ENCODE measurements at places on chromosomes 7 and 10. TPM values are rescaled to one million over a fixed set of nuclear protein-coding genes. Genes with fewer than 3 reads are reported as not detected.

Gene TEX36
- not detected for polyA plus RNA-seq

Gene COMTD1
- polyA plus RNA-seq = 42.1 TPM

Gene ANXA8L1
- 0.29 TPM for polyA plus RNA-seq

Gene ZCCHC24
- 0.05 TPM for polyA plus RNA-seq

Gene TEX47
- polyA plus RNA-seq = not detected

Gene IGFBP1
- polyA plus RNA-seq = not detected

Gene SFTPD
- polyA plus RNA-seq = not detected

Gene DCLRE1C
- 34.7 TPM for polyA plus RNA-seq

Gene GRM3
- polyA plus RNA-seq = 0.08 TPM

Gene DDX21
- 45.8 TPM for polyA plus RNA-seq

DNA sequence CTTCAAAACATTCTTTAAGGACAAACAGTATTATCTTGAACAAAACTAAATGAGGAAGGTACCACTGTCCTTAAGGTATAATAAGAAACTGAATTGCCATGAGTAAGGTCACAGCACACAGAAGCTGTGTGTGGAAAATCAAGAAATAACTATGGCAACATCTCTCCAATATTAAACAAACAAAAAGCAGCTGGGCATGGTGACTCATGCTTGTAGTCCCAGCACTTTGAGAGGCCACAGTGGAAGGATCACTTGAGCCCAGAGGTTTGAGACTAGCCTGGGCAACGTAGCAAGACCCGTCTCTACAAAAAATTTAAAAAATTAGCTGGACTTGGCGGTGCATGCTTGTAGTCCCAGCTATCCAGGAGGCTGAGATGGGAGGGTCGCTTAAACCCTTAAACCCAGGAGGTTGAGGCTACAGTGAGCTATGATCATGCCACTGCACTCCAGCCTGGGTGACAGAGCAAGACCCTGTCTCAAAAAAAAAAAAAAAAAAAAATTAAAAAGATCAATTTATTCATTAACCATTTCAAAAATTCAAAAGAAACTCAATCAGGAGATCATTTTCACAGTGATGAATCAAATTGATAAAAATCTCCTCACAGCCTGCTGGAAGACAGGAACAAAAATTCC is 195.4 kb downstream of the SKIDA1 start:
- no peak overlapping the region for H3K27ac ChIP-seq
- no peak overlapping the region for H3K4me3 ChIP-seq
- no peaks in the 10 kb centered on the region for H3K4me1 ChIP-seq
- no peaks in the 10 kb centered on the region for H3K27me3 ChIP-seq
- DNase-seq = no peak

DNA sequence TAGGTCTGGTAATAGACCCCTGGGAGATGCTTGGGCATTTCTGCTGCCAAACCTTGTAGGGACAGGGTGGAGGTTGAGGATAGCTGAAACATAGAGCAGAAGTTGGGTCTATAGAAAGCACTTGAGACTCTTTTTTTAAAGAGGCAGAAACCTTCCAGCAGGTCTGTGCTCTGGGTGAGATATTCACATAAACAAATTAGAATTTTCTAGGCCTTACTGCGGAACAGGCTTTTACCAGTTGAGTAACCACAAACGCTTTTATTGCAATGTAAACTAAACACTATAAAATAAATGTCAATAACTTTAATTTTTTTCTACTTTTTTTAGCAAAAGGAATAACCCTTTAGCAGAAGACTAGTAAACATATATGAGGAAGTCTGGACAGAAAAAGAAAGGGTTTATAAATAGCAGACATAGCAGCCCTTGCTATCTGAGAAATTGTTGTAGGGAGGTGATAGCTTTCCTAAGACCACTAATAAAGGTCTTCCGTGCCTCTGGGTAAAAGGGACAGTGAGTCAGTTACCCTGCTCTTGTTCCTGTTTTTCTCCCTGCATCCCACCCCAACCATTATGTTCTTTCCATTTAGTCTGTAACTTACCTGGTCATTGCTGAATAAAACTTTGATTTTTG is 38.7 kb downstream of the CACNB2 start:
- no peaks in the 10 kb centered on the region for H3K27me3 ChIP-seq
- DNase-seq = no peak
- H3K4me1 ChIP-seq = no peaks in the 10 kb centered on the region
- H3K4me3 ChIP-seq = no peak overlapping the region
- H3K27ac ChIP-seq = no peak overlapping the region

GRCh38 chr7:148914208-148914777 is 30.2 kb upstream of the EZH2 start:
- DNase-seq = no peak
- H3K27ac ChIP-seq = no peak overlapping the region
- peaks cover 4% of the 10 kb centered on the region for H3K27me3 ChIP-seq

DNA sequence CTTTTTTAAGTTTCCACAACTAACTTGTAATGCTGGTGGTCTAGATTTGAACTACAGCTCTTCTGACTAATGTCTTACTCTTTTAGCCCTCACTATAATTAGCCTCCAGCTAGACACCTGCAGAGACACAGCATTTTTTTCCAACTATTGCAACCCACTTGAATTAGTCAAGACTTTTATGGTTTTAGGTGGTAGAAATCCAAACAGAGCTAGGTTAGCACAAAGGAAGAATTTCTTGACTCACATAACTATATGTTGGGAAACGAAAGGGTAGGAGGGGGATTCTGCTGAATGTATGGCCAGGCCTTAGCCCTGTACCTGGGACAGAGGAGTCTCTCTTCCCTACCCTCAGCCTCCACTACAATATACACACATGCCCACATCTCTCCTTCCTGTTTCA is 586.1 kb downstream of the INHBA start:
- no peaks in the 10 kb centered on the region for H3K27me3 ChIP-seq
- H3K4me1 ChIP-seq = no peaks in the 10 kb centered on the region
- H3K36me3 ChIP-seq = no peaks in the 10 kb centered on the region
- H3K27ac ChIP-seq = no peak overlapping the region
- no peak overlapping the region for H3K4me3 ChIP-seq
- no peak for DNase-seq

- no peaks in the 10 kb centered on the region for H3K27me3 ChIP-seq
- H3K27ac ChIP-seq = no peak overlapping the region
- H3K4me3 ChIP-seq = no peak overlapping the region
- DNase-seq = no peak
These were observed 15.2 kb upstream of the EGR2 start for GRCh38 chr10:62831346-62831745.

DNA sequence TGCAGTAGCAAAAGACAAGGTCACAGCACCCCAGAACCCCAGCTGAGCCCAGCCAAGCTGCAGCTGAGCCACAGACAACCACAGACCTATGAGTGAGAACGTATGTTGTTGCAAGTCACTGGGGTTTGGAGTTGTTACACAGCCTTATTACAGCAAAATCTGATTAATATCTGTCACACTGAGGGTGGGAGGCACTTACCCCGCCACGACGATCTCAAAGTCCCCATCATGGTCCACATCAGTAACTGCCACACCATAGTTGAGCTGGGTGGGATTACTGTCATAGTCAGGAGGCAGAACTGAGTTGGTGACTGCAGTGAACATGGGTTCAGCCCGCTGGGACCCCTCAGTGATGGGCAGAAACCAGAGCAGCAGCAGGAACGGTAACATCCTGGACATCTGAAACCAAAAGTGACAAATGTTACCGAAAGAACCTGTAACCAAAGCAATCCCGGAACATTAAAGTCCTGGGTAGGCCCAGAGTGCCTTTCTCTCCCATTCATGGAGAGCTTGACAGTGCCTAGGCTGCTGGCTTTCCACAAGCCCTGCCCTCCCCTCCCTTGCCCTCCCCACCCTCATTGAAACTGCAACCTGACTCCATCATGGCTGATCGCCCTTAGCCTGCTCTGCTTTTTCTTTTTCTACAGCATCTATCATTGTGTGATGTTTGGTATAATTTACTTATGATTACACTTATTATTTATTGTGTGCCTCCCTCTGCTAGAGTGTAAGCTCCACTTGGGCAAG is 19.3 kb downstream of the CRTAC1 start:
- H3K36me3 ChIP-seq = no peaks in the 10 kb centered on the region
- peaks cover 3% of the 10 kb centered on the region for H3K27me3 ChIP-seq
- H3K4me3 ChIP-seq = no peak overlapping the region
- no peak overlapping the region for H3K27ac ChIP-seq

DNA sequence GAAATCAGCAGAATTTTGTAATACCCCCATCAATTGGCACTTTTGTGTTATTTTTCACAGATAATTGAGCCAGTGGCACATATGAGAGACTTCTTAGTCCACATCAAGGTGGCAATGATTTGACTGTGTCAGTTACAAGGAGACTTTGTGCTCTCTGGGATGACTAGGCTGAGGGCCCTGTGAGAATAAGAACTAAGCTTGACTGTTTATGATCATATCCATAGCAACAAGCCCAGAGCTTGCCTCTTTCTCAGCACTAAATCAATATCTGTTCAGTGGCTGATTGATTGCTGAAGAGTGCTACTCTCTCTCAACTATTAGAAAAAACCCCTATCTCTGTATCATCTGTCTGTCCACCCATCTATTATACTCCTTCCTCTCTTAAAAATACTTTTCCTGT is 185.3 kb upstream of the PLPP4 start:
- no peak overlapping the region for H3K27ac ChIP-seq
- no peaks in the 10 kb centered on the region for H3K36me3 ChIP-seq
- DNase-seq = no peak
- no peak overlapping the region for H3K4me3 ChIP-seq
- no peaks in the 10 kb centered on the region for H3K4me1 ChIP-seq

DNA sequence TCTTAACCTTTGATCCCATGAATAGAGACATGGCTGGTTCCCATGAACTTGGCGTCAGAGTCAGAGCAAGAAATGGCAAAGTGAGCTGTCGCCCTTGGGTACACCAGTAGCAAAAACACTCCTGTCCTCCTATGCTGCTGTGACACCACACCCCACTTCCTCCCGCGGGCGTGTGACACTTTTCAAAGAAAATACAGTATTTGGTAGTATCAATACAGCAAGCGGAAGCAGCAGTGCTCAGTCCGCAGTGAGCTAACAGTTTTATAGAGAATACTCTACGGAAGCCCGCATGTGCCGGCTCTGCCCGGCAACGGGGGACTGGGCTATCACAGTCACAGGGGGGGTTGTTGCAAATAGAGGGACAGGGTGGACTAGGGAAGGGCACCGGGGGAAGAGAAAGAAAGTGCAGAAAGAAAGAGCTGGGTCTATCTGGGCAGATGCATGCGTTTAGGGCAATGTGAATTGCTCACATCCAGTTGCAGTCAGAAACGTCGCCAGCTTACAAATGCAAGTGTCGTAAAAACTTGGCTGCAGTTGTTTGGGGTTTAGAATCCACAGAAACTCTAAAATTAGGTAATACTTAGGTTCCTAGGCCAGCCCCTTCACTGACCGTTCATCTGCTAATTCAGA is 49.8 kb downstream of the PRKCQ start:
- no peak for DNase-seq
- no peak overlapping the region for H3K27ac ChIP-seq
- H3K4me1 ChIP-seq = no peaks in the 10 kb centered on the region
- H3K4me3 ChIP-seq = no peak overlapping the region

DNA sequence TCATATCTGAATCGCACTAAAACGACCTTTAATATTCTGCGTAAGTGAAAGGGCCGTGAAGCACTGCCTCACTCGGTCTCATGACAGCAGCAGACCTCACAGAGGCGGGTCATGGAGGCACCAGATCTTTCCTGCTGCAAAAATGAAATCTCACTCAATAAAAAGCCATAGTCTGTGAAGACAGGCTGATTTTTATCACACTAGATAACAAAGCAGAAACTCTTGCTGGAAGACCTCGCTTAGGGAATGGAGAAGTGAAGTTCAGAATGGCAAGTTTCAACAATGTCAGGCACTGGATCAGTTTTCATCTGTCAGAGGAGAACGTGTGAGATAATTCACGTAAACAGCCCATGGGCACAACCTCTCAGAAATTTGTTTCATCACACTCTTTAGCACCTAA is 8.0 kb downstream of the SEPHS1 start:
- H3K4me3 ChIP-seq = peak overlapping the region; percentile 53
- peak overlapping the region; percentile 51 for H3K27ac ChIP-seq
- no peaks in the 10 kb centered on the region for H3K27me3 ChIP-seq
- H3K36me3 ChIP-seq = peaks cover 5% of the 10 kb centered on the region

GRCh38 chr7:2782121-2782520 is 62.0 kb downstream of the GNA12 start:
- no peaks in the 10 kb centered on the region for H3K36me3 ChIP-seq
- H3K27ac ChIP-seq = no peak overlapping the region
- no peak overlapping the region for H3K4me3 ChIP-seq
- H3K27me3 ChIP-seq = no peaks in the 10 kb centered on the region

- H3K27ac ChIP-seq = no peak overlapping the region
- H3K4me1 ChIP-seq = no peaks in the 10 kb centered on the region
- no peak overlapping the region for H3K4me3 ChIP-seq
- H3K27me3 ChIP-seq = peaks cover under 1% of the 10 kb centered on the region
These were observed 231.3 kb upstream of the RHOBTB1 start for GRCh38 chr10:61175316-61175715.

GRCh38 chr10:123564631-123565030 is 101.5 kb upstream of the GPR26 start:
- no peaks in the 10 kb centered on the region for H3K36me3 ChIP-seq
- no peak overlapping the region for H3K27ac ChIP-seq
- no peak for DNase-seq
- H3K27me3 ChIP-seq = no peaks in the 10 kb centered on the region
